ENCODE measurements at places on chromosomes 2 and 18. TPM values are rescaled to one million over a fixed set of nuclear protein-coding genes. Genes with fewer than 3 reads are reported as not detected.

- H3K4me3 ChIP-seq = no peak overlapping the region
- no peak for DNase-seq
- peak overlapping the region; percentile 13 for H3K27ac ChIP-seq
- H3K27me3 ChIP-seq = no peaks in the 10 kb centered on the region
- peaks cover 17% of the 10 kb centered on the region for H3K36me3 ChIP-seq
- peaks cover 84% of the 10 kb centered on the region for H3K4me1 ChIP-seq
These were observed 125.8 kb downstream of the MEIS1 start for GRCh38 chr2:66560683-66561082.

GALR1 gene
- 0.06 TPM for total RNA-seq

DNA sequence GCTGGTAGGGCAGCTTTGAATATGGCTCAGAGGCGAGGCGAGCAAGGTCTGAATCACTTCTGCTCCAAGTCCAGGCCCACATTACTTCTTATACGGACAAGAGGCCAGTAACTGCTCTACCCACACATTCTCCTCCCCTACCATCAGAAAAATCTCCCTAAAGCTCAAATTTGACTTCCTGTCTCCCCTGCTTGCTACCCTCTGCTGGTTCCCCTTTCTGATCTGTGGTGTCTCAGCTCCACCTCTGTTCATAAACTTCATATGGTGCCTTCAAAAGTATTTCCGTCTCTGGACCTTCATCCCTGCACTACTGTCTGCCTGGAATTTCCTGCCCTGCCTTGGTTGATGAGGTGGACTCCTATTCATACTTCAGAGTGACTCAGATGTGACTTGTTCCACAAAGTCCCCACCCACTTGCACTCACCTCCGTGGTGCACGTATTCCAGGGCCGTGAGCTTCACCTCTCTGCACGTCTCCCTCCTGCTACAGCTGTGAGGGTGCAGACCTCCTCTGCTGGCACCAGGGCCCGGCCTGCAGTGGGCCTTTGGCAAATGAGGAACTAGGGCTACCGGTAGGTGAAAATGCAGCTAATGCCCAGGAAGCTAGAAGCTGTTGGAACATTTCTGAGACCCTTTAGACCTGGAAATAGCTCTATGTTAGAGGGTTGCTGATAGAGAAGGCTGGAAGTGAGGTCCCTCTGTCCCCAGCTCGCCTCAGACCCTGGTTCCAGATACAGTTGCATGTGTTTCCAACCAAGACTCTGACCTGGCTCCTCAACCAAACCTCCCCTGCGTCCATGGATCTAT lies 24.6 kb upstream of the KCMF1 start:
- H3K27me3 ChIP-seq = no peaks in the 10 kb centered on the region
- no peak for DNase-seq
- H3K27ac ChIP-seq = no peak overlapping the region
- no peak overlapping the region for H3K4me3 ChIP-seq
- H3K4me1 ChIP-seq = no peaks in the 10 kb centered on the region

GRCh38 chr18:50457639-50458038 lies 82.8 kb downstream of the SKA1 start:
- H3K36me3 ChIP-seq = no peaks in the 10 kb centered on the region
- no peaks in the 10 kb centered on the region for H3K27me3 ChIP-seq
- DNase-seq = no peak
- no peak overlapping the region for H3K4me3 ChIP-seq

GRCh38 chr2:74983631-74984392 lies 25.4 kb downstream of the POLE4 start:
- no peak for DNase-seq
- H3K4me3 ChIP-seq = no peak overlapping the region
- no peaks in the 10 kb centered on the region for H3K4me1 ChIP-seq
- no peak overlapping the region for H3K27ac ChIP-seq
- no peaks in the 10 kb centered on the region for H3K27me3 ChIP-seq
- H3K36me3 ChIP-seq = no peaks in the 10 kb centered on the region

GRCh38 chr2:118980573-118980972 lies 38.6 kb downstream of the MARCO start:
- no peaks in the 10 kb centered on the region for H3K4me1 ChIP-seq
- H3K4me3 ChIP-seq = no peak overlapping the region
- no peak overlapping the region for H3K27ac ChIP-seq
- DNase-seq = peak; percentile 70

DNA sequence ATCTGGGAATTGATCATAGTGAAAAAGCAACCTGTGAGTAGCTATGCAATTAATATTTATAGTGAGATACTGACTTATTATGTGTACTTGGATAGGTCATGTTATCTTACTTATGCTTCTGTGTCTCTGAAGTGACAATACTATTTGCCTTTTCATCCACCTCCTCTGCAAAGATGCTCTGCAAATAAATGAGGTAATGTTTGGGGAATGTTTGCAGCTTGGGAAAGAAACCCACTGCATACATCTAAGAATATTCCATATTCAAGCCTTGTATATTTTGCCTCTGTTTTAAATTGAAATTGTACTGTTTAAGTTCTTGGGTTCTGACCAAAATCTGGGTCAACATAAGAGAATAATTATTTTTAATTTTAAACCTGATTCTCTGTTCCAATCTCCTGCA lies 217.4 kb upstream of the DTNA start:
- DNase-seq = no peak
- no peaks in the 10 kb centered on the region for H3K36me3 ChIP-seq
- H3K27ac ChIP-seq = peak overlapping the region; percentile 86
- H3K27me3 ChIP-seq = no peaks in the 10 kb centered on the region
- peak overlapping the region; percentile 72 for H3K4me3 ChIP-seq
- H3K4me1 ChIP-seq = peaks cover 20% of the 10 kb centered on the region

RBFA gene
- total RNA-seq = 32.0 TPM

DNA sequence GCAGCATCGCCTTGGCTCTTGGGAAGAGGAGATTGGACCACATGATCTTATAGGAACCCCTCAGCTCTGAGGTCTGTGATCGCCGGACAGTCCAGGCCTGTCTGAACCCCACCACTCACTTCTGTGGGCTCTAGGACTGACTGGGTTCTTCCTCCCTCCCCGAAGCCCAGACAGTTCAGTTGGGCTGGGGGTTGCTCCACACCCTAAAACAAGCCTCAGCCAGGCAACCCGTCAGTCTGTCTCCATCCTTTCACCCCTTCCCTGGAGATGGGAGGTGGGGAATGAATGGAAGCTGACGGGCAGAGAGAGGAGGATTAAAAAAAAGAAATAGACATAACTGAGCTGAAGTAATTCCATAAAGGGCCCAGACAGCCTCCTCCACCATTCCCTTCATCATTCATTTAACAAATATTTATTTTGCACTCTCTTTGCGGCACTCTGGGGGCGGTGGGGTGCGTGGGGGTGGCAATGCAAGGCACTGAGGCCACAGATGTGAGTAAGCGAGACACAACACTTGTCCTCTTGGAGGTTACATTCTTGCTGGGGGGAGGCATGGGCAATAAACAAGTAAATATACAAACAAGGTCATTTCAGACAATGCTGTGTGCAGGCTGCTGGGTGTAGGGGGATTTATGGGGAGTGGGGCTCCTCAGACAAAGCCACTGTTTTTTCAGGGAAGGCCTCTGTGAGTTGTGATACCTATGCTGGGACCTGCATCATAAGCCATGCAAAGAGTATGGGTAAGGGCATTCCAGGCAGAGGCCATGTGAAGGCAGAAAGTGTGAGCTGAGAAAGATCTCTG lies 12.9 kb downstream of the WNT10A start:
- H3K27me3 ChIP-seq = peaks cover 51% of the 10 kb centered on the region
- H3K27ac ChIP-seq = no peak overlapping the region
- H3K36me3 ChIP-seq = no peaks in the 10 kb centered on the region
- peaks cover 25% of the 10 kb centered on the region for H3K4me1 ChIP-seq

DNA sequence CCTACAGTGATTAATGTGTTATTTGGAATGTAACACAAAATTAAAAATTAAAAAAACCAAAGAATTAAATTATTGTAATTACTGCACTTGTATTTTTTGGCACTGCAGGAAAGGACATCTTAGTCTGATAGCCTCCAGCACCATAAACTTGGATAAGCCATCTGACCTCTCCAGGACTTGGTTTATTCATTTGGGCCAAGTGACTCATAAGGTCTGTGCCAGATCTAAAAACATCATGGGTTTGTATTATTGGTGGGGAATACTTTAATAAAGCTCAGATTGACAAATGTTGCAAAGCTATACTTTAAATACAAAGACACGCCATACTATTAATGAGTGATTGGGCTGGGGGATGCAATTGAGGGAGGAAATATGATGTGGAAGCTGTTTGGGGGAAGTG lies 225.2 kb downstream of the ZNF521 start:
- no peaks in the 10 kb centered on the region for H3K36me3 ChIP-seq
- H3K4me3 ChIP-seq = no peak overlapping the region
- no peak for DNase-seq
- H3K27ac ChIP-seq = no peak overlapping the region
- no peaks in the 10 kb centered on the region for H3K27me3 ChIP-seq

GRCh38 chr18:59918320-59918755 lies 18.5 kb downstream of the PMAIP1 start:
- peak overlapping the region; percentile 29 for H3K27ac ChIP-seq
- peaks cover 10% of the 10 kb centered on the region for H3K4me1 ChIP-seq
- H3K4me3 ChIP-seq = no peak overlapping the region
- H3K36me3 ChIP-seq = no peaks in the 10 kb centered on the region
- peak; percentile 77 for DNase-seq
- H3K27me3 ChIP-seq = no peaks in the 10 kb centered on the region

- H3K27ac ChIP-seq = peak overlapping the region; percentile 31
- no peaks in the 10 kb centered on the region for H3K36me3 ChIP-seq
- no peaks in the 10 kb centered on the region for H3K27me3 ChIP-seq
- H3K4me3 ChIP-seq = peak overlapping the region; percentile 8
- peaks cover 45% of the 10 kb centered on the region for H3K4me1 ChIP-seq
- peak; percentile 34 for DNase-seq
These were observed 23.6 kb downstream of the CPO start for GRCh38 chr2:206962966-206963365.

CCDC150 gene
- 0.58 TPM for total RNA-seq

GRCh38 chr2:15812187-15812780 lies 128.1 kb upstream of the MYCN start:
- no peaks in the 10 kb centered on the region for H3K27me3 ChIP-seq
- H3K27ac ChIP-seq = no peak overlapping the region
- no peaks in the 10 kb centered on the region for H3K36me3 ChIP-seq
- DNase-seq = no peak

GRCh38 chr2:102460467-102460866 lies 12.6 kb upstream of the SLC9A4 start:
- H3K4me3 ChIP-seq = no peak overlapping the region
- no peak overlapping the region for H3K27ac ChIP-seq
- H3K27me3 ChIP-seq = no peaks in the 10 kb centered on the region
- DNase-seq = peak; percentile 8

DNA sequence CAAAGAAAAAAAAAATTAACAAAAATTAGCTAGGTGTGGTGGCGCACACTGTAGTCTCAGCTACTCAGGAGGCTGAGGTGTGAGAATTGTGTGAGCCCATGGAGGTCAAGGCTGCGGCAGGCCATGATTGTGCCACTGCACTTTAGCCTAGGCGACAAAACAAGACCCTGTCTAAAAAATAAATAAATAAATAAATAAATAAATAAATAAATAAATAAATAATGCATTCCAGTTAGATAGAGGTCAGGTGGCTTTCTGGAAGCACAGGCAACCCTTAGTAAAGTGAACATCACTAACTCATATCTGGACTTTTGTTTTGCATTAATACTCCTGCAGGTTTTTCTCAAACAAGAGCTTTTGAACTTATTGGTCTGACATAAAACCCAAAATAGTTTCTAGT lies 206.8 kb downstream of the L3MBTL4 start:
- H3K27me3 ChIP-seq = no peaks in the 10 kb centered on the region
- H3K4me1 ChIP-seq = no peaks in the 10 kb centered on the region
- no peaks in the 10 kb centered on the region for H3K36me3 ChIP-seq
- peak; percentile 39 for DNase-seq
- no peak overlapping the region for H3K27ac ChIP-seq

DNA sequence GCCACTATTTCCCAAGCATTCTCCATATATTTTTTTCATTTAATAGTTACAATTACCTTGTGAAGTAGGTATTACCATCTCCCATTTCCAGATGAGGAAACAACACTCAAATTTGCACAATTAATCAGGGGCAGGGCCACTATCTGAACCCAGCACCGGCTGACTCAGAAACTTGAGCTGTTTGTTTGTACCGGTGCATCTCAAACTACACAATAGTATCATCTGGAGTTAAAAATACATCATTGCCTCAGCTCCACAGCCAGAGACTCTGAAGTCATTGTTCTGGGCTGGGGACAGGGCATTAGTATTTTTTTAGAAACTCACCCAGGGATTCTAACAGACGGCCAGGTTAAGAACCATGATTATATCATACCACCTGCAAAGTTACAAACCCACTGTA lies 55.9 kb downstream of the CDCA7 start:
- H3K4me1 ChIP-seq = no peaks in the 10 kb centered on the region
- H3K36me3 ChIP-seq = no peaks in the 10 kb centered on the region
- DNase-seq = no peak
- H3K27ac ChIP-seq = no peak overlapping the region
- H3K27me3 ChIP-seq = no peaks in the 10 kb centered on the region

- no peaks in the 10 kb centered on the region for H3K36me3 ChIP-seq
- H3K4me1 ChIP-seq = no peaks in the 10 kb centered on the region
- H3K27me3 ChIP-seq = no peaks in the 10 kb centered on the region
- no peak overlapping the region for H3K27ac ChIP-seq
- no peak for DNase-seq
These were observed 2.0 kb downstream of the IL1A start for GRCh38 chr2:112782234-112782799.

DNA sequence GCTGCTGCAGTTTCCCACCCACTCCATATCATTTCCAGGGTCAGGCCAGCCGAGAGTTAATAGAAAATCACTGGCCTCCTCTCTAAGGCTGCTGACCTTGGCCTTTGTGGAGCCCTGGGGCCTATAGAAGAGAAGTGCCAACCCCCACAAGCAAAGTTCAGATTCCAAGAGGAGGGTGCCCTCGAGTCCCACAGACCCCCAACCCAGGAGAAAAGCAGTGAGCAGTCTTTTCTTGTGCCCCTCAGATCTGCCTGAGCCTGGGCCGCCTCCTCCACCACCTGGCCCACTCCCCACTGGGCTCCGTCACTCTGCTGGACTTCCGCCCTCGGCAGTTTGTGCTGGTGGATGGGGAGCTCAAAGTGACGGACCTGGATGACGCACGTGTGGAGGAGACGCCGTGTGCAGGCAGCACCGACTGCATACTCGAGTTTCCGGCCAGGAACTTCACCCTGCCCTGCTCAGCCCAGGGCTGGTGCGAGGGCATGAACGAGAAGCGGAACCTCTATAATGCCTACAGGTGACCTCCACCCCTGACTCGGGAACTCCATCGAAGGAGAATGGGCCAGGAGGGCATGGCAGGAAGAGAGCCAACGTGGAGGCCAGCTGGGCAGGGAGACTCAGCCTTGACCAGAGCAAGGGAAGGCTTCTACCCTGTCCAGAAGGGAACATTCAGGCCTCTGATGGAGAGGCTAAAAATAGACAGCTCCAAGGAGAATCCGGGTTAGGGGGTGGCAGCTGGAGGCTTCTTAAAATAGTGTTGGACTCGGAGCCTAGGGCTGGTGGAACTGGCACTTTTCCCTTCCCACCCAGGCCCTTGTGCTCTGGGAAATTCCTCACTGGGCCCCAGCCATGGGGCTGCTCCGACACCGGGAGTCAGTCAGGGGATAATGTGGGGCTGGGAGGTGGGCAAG lies 6.2 kb downstream of the PKDCC start:
- H3K36me3 ChIP-seq = peaks cover 52% of the 10 kb centered on the region
- no peaks in the 10 kb centered on the region for H3K27me3 ChIP-seq
- DNase-seq = no peak

- no peak overlapping the region for H3K27ac ChIP-seq
- no peaks in the 10 kb centered on the region for H3K27me3 ChIP-seq
- DNase-seq = no peak
- no peak overlapping the region for H3K4me3 ChIP-seq
- H3K4me1 ChIP-seq = peaks cover 24% of the 10 kb centered on the region
These were observed 28.8 kb downstream of the PSD4 start for GRCh38 chr2:113202305-113203216.

Measured in esophagus muscularis mucosa (tissue), 4 donors.